ENCODE measurements at places on chromosomes 13 and 19.

DNA sequence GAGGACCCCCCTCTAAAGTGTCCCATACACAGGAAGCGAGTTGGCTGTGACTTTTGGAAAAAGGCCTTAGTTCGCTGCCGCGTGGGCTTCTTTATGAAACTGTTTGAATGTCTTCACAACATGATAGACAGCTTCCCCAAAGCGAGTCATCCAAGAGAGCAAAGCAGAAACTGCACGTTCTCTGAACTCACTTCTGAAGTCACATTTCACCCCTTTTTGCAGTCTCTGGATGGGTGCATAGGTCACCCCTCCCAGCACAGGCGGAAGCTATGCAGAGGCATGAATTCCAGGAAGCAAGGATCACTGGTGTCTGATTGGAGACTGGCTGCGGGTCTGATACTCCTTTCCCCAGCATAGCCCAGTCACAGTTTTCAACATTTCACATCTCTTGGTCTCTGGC, 10.6 kb downstream of the GPI start:
- no peak for DNase-seq

GRCh38 chr19:32828643-32829344, 40.8 kb downstream of the SLC7A9 start:
- DNase-seq = no peak

DNA sequence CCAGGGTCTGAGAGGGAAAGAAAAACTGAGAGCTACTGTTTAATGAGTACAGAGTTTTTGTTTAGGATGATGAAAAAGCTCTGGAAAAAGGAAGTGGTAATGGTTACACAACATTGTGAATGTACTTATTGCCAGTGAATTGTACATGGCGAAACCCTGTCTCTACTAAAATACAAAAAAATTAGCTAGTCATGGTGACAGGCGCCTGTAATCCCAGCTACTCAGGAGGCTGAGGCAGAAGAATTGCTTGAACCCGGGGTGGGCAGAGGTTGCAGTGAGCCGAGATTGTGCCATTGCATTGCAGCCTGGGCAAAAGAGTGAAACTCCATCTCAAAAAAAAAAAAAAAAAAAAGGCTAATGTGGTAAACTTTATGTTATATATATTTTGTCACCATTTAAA, 96.3 kb downstream of the VWA8 start:
- DNase-seq = no peak

DNA sequence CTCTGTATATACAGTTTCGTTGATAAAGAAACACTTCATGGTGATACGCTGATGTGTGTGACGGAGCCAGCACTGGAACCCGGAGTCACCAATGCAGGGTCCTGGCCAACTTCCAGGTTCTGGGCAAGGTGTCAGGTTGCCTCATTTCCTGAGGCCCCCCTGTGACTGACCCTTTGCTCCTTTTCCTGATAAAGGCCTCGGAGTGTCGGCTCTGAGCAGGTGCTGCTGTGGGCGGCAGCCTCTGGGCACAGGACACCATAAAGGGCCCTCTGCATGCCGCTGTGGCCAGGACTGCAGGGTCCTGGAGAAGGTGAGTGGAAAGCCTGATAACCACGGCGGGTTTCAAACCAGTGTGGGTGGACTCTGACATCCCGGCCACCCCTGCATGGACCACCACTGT, 17.3 kb upstream of the MYDGF start:
- DNase-seq = no peak

- peak; percentile 57 for DNase-seq
Observed at GRCh38 chr19:4379383-4380253, 20.7 kb downstream of the SH3GL1 start.

DNA sequence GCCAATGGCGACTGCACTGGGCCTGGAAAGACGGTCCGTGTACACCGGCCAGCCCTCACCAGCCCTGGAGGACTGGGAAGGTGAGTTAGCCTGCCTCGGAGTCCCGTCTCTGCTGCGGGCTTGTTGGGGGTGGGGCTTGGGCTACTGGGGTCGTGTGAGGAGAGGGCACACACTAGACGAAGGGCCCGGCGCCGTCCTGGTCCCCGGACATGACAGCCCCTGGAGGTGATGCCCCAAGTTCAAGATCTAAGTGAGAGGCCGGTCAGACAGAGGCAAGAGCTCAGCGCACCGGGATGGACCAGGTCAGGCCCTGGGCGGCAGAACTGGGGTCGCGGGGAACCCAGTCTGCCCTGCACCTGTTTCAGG, 1.6 kb downstream of the CILP2 start:
- DNase-seq = no peak

GRCh38 chr13:75908141-75908540, 272.0 kb downstream of the LMO7 start:
- DNase-seq = no peak

DNA sequence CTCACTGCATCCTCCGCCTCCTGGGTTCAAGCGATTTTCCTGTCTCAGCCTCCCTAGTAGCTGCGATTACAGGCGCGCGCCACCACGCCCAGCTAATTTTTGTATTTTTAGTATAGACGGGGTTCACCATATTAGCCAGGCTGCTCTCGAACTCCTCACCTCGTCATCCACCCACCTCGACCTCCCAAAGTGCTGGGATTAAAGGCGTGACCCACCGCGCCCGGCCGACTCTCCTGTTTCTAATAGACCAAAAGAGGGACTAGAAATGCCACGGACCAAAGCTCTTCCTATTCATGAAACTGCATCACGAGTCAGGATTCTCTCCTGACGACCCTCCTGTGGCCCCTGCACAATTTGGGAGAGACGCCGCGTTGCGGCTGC, 563 bp downstream of the ZNF43 start:
- peak; percentile 34 for DNase-seq

DNA sequence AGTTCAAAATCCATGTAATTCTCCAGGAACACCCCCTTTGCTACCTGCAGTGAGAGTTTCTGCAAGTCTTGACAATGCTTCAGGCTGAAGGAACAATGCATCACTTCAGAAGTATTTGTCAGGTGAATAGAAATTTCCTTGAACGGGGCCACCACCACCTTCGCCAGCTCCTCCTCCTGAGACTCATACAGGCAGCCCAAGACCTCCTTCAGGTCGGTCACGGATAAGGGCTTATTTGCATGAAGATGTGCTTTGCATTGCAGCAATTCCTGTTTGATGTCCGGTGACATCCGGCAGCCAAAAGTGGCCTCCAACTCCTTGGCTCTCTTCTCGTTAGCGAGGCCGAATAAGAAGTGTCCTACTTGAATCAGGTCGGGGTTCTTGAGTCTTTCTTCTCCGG, 8.4 kb downstream of the NLRP7 start:
- DNase-seq = no peak

DNA sequence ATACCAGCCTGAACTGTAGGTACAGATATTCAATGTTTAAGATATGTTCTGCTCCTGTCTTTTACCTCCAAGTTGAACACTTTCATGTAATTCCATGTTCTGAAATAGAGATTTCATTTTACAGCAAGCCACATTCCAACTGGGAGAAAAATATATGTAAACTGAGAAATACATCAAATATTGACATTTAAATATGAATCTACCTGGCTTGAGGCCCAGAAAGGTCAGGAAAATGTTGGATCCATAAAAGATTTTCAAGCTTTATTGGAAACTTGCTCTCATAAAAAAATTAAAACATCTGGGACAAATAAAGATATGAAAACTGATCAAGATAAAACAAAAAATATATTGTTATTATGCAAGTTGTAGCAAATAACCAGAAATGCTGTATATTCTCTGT, 1078.7 kb upstream of the ATXN8OS start:
- no peak for DNase-seq

DNA sequence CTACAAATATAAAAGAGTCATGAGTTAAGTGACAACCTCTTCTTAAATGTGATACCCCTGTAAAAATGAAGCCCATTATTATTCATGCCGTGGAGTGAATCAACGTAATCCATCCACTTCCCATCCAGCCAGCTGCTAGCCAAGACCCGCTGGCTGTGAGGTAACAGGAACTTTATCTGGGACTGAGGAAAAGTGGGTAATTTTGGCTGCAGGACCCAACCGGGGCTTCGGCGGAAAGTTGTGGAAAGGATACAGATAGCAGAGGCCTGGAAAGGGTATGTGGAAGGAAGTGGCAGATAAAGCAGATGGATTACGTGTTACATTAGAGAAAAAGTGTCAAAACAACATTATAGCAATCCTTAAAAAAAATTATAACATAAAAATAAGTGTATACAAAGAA, 48.3 kb downstream of the SLC7A1 start:
- DNase-seq = no peak

- DNase-seq = no peak
Observed at GRCh38 chr19:10899151-10899653, 27.8 kb downstream of the CARM1 start.

DNA sequence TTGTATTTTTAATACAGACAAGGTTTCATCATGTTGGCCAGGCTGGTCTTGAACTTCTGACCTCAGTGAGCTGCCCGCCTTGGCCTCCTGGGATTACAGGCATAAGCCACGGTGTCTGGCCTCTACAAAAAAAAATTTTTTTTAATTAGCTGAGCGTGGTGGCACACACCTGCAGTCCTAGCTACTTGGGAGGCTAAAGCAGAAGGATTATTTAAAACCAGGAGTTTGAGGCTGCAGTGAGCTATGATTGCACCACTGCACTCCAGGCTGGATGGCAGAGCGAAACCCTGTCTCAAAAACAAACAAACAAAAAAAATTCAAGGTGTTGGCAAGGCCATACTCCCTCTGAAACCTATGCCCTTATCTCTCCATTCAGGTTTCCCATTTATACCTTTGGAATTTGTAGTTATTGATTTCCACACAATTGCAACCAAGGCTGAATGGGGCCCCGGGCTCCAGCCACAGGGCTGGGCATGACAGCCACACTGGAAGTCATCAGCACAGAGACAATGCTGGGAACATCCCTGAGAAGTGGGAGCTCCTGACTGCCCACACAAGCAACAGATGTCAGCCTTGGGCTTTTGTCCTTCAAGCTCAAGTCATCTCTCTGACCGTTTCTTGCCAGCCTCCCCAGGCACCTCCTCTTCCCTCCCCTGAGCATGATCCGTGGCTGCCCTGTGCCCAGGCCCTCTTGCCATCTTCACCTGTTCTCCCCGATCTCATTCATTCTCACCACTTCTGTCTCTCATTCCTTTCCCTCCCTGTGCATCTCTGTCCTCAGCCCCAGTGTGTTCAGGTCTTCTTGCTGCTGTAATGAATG, 27.2 kb upstream of the CALM3 start:
- no peak for DNase-seq

GRCh38 chr13:24313439-24313838, 4.1 kb downstream of the C1QTNF9 start:
- DNase-seq = no peak

- DNase-seq = no peak
Observed at GRCh38 chr19:12199757-12200419, 37.0 kb downstream of the ZNF136 start.

DNA sequence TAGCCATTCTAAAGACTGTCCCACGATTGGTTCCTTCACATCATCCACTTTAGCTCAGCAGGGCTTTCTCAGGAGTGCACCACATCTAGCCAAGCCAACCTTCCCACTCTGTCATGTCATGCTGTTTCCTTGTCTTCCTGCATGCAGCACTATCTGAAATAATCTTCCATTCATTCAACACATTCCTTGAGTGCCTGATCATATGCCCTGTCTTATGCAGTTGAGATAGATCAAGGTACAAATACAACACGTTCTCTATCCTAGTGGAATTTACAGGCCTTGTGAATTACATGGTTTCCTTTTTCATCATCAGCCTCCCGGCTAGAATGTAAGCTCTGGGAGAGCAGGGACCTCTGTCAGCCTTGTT, 6.8 kb upstream of the MRPS31 start:
- DNase-seq = no peak

DNA sequence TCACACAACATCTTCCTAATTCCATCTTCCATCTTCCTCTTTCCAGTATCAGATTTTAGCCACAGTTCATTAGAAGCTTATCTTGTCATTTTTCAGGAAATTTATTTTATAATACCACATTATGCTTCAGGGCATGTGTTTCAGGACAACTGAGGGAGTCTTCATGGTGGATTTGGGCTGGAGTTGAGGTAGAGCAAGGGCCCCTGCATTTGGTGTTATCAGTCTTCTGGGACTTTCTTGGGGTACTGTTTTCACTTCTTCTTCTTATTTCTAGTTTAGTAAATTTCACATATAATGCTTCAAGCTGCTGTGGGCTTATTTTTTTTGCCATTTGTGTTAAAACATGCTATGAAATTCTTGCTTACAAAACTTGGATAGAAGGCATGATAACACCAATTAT, 188.7 kb downstream of the LHFPL6 start:
- no peak for DNase-seq

DNA sequence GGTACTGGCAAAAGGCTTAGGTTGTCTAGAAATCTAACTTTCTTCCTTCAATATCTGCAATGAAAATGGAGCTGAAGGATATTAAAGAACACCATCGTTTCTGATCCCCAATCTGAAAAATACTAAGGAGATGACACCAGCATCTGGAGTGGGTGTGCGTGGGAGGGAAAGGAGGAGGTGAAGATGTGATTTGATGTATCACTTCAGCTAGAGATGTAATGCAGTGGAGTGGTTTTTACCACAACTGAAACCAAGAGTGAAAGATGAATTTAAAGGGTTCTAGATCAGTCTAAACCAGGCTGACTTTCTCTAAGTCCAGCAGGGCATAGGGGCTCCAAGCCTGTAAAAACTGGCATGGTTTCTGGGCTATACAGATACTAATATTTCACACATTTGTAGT, 148.4 kb downstream of the AKAP11 start:
- peak; percentile 79 for DNase-seq

DNA sequence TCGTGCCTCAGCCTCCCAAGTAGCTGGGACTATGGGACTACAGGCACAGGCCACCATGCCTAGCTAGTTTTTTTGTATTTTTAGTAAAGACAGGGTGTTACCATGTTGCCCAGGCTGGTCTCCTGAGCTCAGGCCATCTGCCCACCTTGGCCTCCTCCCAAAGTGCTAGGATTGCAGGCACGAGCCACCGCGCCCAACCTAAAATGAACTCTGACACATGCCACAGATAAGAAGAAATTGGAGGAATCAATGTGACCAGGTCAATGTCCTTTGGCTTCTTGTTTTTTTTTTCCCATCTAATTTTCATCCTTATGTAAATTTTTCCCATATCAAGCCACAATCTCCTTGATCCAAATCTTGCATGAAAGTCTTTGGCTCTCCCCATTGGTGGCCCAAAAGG, 68.1 kb upstream of the SOX21 start:
- DNase-seq = no peak

DNA sequence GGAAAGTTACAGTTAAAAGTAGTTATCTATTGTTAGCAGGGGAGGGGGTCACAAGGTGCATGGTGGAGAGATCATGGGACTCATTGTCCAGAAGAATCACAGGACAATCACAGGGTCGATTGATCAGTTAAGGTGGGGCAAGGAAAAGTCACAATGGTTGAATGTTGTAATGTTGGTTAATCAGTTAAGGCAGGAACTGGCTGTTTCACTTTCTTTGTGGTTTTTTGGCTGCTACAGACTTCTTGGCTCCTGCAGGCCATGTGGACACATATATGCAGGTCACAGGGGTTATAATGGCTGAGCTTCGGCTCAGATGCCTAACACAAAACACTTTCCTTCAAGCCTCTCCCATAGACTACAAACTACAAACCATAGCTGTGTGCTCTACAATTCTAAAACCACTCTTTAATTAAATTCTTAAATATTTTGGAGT, 6.9 kb upstream of the ZNF431 start:
- no peak for DNase-seq

All from activated CD4-positive, alpha-beta T cell treated with anti-CD3 and anti-CD28 coated beads for 48 hours (primary cell).